GM12864 (cell line): ENCODE measurements at places on chromosomes 7 and 10.

GRCh38 chr7:106752367-106752766, 91.4 kb upstream of the CCDC71L start:
- DNase-seq: no peak

DNA sequence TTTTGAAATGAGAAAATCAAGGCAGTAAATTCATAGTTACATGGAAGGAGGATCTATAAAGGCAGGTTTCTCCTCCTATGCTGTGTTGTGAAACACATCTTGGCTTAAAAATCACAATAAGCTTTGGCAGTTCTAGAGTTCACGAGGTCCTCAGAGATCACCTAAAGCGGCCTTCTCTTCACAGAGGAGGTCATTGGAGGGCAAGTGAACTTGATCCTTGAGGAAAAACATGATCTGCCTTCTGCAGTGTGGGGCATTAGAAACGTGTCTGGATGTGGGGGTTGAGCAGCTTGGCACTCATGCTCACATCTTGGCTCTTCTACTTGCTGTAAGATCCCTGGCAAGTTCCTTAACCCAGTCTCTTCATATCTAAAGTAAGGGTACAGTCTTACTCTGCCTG, 96.1 kb upstream of the BMPER start:
- DNase-seq: no peak

DNA sequence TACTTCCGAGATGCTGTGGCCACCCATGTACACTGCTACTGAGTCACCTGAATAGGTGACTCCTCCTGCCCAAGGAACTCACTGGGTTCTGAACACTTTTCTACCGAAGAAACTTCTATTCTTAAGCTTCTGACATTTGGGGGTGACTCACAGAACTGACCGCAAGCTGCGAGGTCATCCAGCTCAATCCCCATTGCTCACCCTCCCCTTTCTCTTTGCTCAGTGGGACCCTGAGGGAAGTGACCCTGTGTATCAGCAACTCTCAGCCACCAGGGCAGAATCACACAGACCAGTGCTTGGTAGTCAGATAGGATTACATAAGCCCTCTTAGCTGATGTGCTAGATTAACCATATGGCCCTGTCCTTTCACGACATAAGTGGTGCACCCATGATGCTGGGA, 46.3 kb downstream of the INSYN2A start:
- no peak for DNase-seq

GRCh38 chr7:48875045-48875916, 49.1 kb upstream of the CDC14C start:
- DNase-seq: no peak

DNA sequence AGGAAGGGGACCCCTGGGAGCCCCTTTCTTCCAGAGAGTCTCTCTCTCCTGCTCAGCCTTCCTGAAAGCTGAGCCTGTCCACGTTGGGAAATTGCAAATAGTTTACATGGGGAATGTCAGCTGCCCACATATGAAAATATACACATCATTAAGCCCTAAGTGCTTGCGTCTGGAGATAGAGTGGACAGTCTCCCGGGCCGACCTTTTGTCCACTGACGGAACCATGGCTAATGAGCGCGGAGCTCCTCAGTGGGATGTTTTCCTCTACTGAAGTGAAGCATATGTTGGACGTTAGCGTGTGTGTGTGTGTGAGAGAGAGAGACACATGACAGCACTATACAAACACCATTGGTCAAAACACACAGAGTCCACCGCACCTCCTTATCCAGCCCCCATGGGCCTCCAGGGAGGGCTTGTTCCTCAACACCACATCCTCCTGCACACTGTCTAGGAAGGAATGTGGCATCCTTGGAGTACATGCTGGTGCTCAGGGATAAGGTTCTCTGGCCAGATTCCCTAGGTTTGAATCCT, 128.4 kb downstream of the RGS10 start:
- no peak for DNase-seq

- DNase-seq: no peak
These were observed 10.1 kb downstream of the PURB start for GRCh38 chr7:44875241-44875640.

DNA sequence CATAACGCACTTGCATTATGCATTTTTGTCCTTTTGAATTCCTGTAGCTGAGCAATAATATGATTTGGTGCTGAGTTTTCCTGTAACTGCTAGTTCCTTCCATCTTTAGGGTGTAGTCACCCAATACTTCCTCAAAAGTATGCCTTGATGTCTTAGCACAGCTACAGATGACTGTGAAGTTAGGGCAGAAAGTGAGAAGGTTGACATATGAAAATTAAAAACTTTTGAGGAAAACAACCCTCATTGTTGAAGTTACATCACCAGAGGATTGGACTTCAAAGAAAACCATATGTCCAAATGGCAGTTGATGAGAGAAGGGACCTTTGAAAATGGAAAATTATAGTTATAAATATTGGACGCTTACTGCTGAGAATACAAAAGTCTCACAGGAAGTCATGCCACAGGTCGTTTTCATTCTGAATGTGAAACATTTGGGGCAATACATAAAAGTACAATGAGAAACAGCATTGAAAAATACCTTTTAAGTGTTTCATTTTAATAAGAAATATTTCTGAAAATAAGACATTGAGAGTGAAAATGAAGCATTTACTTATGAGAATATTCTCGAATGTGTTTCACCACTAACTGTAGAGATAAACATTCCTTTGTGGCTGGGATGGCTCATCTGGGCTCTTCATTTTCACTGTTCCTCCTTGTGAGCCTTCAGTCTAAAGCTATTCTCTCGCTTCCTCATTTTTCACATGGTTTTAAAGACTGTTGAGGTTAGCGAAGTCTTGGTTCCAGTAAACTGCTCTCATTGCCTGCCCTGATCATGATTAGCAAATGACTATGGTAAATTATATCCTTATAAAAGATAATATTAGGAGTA, 61.4 kb upstream of the NME8 start:
- DNase-seq: peak; percentile 84

GRCh38 chr7:128459394-128459878, 3.8 kb downstream of the HILPDA start:
- DNase-seq: no peak

GRCh38 chr7:114086914-114087652, 168.3 kb upstream of the PPP1R3A start:
- DNase-seq: no peak

DNA sequence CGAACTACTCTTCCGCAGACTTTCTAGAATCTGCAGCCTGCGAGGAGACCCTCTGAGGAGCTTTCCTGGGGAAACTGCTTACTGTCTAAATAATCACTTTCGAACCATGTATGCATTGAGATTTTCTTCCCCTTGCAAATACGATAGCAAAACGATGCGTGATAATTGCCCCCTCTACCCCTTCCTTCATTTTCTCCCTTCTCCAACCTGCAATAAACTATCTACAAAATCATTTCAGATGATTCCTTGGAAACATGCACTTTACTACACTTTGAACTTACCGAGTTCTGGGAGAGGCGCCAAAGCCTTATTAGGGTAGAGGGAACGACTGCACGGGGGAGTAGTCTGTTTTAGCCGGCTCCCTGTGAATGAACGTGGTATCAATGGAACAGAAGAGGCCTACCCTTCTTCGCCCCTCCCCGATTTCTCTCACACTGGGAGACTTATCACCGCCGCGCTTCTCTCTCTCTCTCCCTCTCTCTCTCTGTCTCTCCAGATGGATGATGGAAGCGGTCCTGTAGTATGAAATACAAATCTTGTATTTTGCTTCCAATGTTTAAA, at the start of gene FGFBP3:
TSS of gene FGFBP3 (minus strand) at position 370 of the 561 bp plus-strand sequence. CDS start 517 bp downstream, outside the sequence.
- DNase-seq: no peak

DNA sequence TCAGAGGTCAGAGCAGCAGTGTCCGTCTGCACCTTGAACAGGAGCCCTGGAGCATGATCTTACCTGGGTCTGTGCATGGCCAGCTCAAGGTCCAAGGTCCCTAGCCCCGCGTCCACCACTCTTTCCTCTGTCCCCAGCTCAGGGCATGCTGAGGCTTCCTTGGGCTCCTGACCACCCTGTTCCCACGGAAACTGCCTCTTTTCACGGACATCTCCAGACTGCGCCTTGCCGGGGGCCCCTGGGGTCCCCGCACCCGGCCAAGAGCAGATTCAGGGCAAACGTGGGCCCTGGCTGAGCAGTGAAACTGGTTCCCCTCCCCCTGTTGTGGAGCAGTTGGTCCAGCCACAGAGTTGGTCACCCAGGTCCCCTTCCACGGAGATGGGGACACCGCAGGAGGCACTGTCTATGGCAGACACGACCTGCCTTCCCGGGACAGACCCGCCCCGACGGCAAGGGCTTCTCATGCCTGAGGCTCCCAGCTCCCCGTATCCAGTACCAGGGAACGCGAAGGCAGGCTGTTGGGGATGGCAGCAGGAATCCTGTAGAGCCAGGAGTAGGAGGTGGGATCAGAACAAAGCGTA, 217.4 kb upstream of the PPP2R2D start:
- DNase-seq: no peak

- no peak for DNase-seq
These were observed 17.6 kb downstream of the CDNF start for GRCh38 chr10:14820010-14820774.

- DNase-seq: no peak
These were observed 124.8 kb upstream of the PDLIM1 start for GRCh38 chr10:95415621-95416031.

DNA sequence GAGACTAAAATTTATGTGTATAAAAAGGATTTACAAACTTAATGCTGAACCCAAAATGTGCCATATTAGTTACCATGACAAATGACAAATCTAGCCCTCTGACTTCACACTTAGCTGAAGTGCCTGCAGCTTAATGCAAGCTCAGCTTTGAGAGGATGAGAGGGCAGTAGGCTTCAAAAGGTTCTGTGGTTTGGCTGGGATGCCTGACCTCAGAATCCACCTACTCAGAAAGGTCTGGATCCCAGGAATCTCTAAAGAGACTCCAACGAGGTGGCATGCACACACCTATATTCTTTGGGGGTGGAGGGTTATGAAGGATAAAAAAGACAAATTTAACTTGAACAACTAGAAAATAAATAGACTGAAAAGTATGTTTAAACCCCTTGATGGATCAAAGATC, 213.4 kb downstream of the TAX1BP1 start:
- DNase-seq: no peak

DNA sequence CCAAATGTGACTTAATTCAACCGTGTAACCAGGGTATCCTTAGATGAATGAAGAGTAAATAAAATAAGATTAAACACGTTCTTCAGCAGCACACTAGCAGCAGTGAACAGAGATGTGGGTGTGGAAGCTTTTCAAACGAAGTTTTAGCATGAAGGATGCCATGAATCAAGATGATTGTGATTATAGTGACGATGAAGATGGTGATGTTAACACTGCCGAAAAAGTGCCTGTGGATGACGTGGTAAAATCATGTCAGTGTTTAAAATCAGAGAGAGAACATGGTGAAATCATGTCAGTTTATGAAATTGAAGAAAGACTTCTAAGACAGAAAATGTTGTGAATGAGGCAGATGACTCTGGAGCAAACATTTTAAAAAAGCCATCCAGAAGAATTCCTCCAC, 19.2 kb downstream of the LCOR start:
- no peak for DNase-seq

GRCh38 chr7:49187543-49188268, 263.4 kb downstream of the CDC14C start:
- DNase-seq: no peak

GRCh38 chr10:69064762-69065328, 23.1 kb upstream of the SRGN start:
- no peak for DNase-seq

DNA sequence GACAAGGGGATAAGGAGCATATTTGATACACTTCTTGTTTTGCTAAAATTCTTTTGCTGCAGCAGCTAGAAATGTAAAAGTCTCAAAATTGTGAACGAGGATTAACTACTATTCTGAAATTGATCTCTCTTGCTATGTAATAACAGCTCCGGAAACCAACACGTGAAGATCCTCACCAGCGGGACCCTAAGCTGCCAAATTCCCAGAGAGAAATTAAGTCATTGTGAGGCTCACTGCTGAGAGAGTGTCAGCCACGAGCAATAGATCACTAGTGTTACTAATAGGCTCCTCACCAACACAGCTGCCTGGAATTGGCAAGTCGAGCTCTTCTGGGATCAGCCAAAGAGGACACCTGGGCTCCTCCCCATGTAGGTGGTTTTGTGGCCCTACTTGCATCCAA, 5.6 kb upstream of the VWA2 start:
- no peak for DNase-seq

DNA sequence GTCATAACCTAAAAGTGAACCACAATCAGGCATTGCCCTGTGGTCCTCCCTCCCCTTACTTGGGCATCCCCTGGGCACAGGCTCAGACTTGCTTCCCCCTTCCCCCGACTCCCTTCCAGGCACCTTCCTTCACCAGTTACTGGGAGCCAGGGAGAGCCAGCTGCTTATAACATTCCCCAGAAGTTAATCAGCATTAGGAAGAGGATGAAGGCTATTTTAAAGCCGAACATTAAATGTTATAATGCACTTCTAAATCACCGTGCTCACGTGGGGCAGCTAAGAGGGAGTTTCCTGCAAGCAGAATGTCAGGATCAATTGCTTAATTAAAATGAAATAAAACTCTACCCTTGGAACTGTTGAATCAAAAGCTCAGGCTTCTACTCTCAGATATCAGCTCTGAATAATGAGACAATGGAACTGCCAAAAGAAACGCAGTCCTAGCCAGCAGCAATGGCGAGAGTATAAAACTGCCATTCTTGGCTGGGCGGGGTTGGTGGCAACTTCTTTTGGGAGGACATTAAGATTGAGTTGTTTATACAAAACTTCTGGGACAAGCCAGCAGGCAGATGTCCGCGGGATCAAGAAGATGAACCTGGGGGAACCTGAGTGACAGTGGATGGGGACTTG, 169.5 kb downstream of the FANK1 start:
- no peak for DNase-seq

- no peak for DNase-seq
These were observed 565.3 kb upstream of the GALNT17 start for GRCh38 chr7:70566671-70567070.

GRCh38 chr10:15859509-15859905, 800 bp downstream of the MINDY3 start:
- DNase-seq: peak; percentile 2

- no peak for DNase-seq
These were observed 3.9 kb upstream of the POU6F2 start for GRCh38 chr7:38973760-38974159.

GRCh38 chr10:75788394-75789205, 357.2 kb downstream of the LRMDA start:
- no peak for DNase-seq
